ENCODE measurements at places on chromosomes 2 and 18.

DNA sequence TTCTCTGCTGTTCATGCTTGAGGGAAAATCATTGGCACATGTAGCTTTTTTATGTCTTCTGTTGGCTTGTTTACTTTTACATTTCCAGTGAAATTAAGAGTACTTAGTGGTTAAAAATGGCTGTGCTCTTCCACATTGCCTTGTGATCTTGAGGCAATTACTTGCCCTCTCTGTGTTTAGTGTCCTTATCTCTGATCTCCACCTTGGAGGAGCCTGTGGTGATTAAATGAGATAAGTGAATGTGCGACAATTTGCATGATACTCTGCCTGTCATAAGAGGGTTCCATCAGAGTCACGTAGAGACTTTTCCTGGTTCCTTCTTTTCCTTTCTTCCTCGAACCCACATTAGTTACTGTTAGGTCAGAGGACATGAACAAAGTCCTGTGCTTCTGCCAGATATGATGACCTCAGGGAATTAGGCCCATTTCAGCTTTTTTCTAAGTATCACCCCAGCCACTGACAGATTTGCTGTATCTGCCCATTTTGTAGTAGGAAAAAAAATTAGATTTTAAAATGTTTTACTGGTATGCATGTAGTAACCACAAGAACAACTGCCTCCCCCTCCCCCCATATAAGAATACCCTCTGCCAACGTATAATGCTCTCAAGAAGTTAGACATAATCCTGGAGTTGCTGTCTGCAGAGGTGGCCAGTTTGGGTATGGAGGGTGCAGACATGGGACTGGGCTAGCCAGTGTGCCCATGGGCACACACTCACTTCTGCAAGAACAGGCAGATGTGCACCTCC lies 51.9 kb downstream of the TET3 start:
- no peak for DNase-seq

DNA sequence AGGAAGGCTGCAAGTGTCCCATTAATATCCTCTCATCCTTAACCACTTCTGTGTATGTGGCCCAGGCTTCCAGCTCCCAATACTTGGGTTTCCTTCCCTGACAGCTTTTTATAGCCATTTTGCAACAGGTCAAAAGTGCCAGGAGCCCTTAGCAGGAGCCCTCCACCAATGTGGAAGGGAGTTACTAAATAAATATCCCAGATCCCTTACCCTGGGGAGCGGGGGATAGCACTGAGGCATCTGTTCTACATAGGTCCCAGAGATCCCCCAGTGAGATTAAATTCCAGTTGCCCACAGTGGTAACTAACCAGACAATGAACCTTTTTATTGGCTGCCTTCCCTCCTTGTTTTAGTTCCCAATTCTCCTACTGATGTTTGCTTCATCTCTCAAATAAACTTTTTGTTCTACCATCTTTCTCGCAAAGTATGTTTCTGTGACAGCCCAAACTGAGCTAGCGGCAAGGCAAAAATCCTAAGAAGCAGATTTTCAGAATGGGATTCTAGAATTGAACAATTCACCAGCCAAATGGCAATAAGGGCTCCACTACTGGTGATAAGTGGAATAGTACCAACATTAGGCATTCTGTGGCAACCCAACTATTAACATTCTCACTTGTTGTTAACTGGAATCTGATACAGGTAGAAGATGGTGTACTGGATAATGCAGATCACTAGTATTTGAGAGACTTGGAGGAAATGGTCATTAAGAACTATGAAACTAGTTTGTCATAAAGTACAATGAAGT lies 83.9 kb upstream of the MAPRE2 start:
- no peak for DNase-seq

- DNase-seq = no peak
Measured at GRCh38 chr2:168363347-168364092, 92.6 kb upstream of the CERS6 start.

DNA sequence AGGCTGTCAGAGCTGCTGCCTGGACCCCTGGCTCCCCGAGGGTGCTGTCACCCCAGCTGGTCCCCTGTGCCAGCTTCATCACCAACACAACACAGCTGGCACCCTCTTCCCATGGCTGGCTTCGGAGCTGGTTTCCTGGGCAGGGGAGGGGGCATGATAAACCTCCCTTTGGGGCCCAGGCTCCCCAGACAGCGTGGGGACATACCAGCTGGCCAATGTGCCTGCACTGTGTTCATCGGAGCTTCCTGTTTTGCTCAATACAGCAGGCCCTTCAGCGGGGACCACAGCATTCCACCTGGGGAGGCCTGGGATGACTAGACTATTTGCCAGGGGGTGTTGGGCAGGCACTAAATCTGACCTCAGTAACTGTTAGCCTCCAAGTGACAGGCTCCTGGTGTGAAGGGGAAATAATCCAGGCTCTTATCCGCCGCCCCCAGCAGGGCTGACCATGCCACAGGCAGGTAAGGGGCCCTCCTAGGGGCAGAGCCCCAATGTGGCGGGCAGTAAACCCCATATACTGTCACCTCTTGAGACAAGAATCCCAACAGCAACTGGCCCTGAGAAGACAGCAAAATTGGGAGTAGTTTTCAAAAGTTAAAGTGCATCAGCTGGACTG lies 44.6 kb downstream of the EMX1 start:
- DNase-seq = no peak

DNA sequence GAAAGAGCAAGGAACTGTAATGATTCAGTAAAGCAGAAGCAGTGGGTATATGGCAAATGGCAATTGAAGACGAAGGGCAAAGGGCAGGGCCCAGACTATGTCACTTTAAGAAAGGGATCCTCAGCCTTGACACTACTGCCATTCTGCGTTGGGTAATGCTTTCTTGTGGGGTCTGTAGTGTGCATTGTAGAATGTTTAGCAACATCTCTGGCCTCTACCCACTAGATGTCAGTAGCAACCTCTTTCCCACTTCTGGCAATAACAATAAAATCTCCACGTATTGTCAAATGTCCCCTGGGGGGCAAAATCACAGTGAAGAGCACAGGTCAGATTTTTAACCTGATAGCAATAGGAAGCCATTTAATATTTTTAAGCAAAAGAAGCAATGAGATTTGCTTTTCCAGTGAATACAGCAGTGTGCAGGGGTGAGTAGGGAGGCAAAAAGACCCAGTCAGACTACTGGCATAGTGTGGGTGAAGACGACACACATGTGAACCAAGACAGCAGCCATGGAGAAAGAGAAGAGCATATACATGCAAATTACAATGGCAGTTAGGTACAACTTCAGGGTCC lies 209.5 kb downstream of the DYM start:
- DNase-seq = no peak

- DNase-seq = no peak
Measured at GRCh38 chr2:116499389-116499788, 1315.1 kb upstream of the DDX18 start.

DNA sequence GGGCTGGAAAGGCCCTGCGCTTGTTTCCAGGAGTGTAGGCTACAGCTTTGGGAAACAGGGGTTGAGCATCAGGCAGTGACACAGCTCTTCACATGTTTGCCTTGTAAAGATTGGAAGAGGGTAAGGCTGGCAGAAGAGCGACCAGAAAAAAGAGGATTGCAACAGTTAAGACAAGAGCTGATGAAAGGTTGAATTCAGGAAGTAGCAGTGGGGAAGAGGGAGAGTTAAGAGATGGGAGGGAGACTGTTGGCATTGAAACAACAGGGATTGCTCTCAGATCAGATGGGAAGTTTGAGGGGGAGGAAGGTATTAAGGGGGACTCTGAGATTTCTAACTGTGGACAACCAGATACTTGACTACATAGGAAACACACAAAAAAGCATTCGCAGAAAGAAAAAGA lies 96.9 kb downstream of the CTAGE1 start:
- no peak for DNase-seq

DNA sequence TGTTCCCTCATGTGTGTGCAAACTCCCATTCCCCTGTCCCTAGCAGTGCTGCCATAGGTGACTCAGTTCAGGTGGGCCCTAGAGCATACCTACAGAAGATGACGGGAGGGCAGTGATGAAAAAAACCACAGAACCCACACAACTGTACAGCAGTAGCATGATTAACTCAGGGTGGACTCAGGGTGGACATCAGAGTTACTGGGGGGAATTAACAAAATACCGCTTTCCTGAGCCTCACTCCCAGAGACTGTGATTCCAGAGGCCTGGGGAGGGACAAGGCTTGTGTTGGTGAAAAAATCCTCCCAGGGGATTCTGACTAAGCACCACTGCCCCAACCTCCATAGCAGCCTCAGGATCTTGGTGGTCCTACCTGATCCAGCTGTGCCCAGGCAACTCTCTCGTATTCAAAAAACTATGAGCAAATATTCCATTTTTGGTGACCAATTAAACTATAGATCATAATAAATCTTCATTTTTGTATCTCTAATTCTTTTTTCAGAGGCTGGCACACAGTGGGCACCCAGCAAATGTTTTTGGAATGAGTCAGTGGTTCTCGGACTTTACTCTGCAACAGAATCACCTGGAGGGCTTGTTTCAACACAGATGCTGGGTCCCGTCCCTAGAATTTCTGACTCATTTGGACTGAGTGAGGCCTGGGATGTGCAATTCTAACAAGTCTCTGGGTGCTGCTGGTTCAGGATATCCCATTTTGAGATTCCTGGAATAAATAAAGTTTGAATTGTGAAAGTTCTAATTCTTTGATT lies 84.1 kb upstream of the NABP1 start:
- DNase-seq = no peak

- no peak for DNase-seq
Measured at GRCh38 chr2:10006236-10007161, 36.9 kb upstream of the KLF11 start.

GRCh38 chr2:10499911-10500521 lies 51.9 kb upstream of the ODC1 start:
- no peak for DNase-seq

DNA sequence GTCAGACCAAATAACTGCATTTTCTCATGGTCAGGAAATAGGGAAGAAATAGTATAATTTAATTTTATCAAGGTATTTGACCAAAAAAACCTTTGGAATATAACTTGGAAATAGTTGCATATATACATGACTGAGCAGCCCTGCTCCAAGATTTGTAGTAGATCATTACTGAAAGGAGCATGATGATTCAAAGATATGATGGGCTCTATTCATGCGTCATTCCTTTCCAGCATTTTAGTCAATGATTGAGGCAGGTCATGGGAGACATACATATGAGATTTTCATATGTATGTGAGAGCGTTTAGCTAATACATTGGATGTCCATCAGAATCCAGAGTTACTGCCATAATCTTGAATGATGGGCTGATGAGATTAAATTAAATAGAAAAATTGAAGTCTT lies 74.5 kb downstream of the CAB39 start:
- DNase-seq = no peak

- no peak for DNase-seq
Measured at GRCh38 chr2:126945118-126945517, 46.4 kb downstream of the TEX51 start.

GRCh38 chr2:231512222-231512621 lies 18.0 kb downstream of the NMUR1 start:
- DNase-seq = no peak

- DNase-seq = no peak
Measured at GRCh38 chr2:238868616-238869292, 20.9 kb downstream of the TWIST2 start.

GRCh38 chr2:23355001-23355400 lies 30.0 kb upstream of the KLHL29 start:
- no peak for DNase-seq

DNA sequence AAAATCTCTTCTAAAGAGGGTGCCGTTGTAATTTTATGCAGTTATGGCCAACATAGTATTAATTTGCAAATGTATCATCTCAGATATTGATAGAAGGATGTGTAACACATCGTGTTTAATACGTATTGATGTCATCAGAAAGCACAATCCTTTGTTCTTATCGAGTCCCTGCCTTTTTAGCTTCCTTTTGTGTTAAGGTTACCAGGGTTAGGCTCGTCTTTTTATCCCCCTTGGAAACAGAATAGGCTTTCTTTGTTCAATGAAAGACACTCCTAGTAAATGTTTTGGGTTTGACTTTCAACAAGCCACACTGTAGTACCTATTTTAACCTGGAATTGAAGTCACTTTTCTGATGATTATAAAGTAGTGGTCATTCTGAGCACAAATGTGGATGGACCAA lies 136.2 kb downstream of the WDR7 start:
- DNase-seq = no peak

DNA sequence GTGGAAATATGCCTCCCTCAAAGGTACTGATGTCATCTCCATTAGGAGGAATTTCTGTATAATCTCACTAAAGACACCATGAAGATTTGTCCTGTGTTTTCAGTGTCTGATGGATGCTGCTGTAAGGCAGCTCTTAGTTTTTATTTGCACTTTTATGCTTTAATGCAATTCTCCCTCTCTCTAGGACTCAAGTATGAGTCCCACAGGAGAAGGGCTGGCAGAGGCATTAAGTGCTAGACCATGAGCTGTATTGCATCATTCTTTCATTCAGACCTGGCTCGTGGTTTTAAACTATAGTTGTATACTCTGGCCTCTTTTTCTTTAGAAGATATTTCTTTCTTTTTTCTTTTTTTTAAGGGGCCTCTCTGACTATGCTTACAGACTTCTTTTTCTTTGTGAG lies 805.6 kb downstream of the DPP10 start:
- DNase-seq = no peak

- no peak for DNase-seq
Measured at GRCh38 chr18:998936-999335, 94.3 kb downstream of the ADCYAP1 start.

DNA sequence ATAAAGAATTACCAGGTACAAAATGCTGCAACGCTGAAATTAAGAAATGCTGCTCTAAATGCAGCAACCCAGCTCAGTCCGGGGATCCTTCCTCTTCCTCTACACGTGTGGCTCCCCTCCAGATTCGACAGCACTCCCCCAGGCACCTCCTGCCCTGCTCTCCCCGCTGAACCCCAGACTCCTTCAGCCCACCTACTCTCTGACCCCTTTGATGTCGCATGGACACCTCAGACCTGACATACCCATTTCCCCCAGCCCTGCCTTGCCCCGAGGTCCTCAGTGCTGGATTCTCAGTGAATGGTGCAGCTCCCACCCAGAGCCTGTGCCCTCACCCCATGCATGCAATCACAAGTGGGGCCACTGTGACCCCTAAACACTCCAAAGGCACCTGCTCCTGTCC lies 4.6 kb upstream of the ADRA2B start:
- DNase-seq = no peak

DNA sequence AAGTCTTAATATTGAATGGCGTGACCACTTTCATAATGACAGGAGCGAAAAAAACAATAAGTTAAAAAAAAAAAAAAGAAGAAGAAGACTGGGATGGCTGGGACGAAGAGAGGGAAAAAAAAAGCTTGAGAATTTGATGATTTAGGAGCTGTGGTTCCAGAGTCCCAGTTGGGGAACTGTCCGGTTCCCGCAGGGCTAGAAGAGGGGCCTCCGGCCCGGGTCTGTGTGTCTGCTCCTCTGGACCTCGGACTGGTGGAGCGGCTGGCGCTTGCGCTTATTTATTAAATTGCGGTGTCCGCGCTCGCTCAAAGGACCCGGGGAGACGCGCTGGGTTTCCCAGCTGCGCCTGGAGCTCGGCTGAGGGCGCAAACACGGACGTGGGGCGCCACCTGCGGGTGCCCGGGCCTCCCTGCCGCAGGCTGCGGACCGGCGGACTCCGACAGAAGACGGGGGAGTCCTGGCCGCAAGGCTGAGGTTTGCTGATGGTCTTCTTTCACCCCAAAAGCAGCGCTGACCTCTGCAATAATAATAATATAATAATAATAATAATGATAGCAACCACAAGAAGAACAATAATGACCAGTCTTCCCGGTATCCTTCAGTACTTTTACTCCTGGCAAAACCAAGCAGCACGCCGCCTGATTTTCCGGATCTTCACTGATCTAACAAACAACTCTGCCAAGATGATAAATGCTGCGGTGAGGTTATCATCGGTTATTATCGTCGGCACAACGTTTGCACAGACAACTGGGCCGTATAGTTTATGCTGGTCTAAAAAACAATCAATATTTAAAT lies at the start of gene CBLN2:
Gene CBLN2 (minus strand): TSS at position 251 of the 795 bp plus-strand sequence. CDS start 2,182 bp downstream, outside the sequence.
- DNase-seq = peak; percentile 80

Measured in H9 (cell line).